Stimulated activated CD4-positive, alpha-beta T cell treated with anti-CD3 and anti-CD28 coated beads, Interleukin-4, amount 100 ng/mL, for 24 hours (primary cell): ENCODE measurements at places on chromosomes 3 and 15.

GRCh38 chr3:73432023-73432705 is 192.6 kb downstream of the PDZRN3 start:
- no peak for DNase-seq

DNA sequence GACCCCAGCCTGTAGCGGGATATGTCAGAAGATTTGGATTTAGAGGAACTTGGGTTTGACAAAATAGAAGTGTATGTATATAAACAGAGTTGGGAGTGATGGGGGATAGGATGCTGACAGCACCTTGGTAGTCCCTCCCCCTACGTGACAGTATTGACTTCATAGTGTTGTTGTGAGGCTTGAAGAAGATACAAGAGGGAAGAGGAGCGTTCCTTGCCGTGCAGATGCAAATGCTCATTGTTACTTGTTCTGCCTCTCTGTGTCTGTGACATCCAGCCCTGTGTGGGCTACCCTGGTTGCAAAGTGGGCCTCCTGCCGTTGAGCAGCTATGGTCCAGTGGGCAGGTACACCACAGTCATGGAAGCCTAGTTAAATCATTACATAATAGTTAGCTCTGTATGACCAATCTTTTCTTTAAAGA is 45.0 kb downstream of the SMAD3 start:
- DNase-seq, result no peak

DNA sequence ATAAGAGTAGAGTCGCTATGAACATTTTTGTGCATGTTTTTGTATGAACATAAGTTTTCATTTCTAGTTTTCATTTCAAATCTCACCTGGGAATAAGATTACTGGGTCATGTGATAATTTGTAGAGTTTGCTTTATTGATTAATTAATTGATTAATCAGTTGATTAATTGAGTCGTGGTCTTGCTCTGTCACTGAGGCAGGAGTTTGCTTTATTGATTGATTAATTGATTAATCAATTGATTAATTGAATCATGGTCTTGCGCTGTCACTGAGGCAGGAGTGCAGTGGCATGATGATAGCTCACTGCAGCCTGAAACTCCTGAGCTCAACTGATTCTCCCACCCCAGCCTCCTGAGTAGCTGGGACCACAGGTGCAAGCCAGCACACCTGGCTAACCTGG is 111.6 kb downstream of the TCF12 start:
- DNase-seq, result no peak

DNA sequence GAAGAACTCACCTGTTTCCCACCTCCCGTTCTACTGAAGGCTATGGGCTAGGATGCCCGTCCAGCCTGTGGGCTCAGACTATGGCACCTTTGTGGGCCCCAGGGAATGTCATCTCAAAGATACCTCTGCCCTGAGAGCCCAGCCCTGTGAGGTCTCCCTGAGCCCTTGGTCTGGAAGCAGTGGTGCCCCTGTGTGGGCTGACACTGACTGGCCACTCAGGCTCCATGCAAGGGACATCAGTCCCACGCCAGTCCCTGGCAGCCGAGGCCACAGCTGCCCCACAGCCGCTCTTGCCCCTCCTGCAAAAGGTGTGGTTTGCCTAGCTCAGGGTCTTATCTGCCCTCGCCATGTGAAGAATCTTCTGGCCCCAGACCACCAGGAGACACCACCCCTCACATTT is 106.9 kb downstream of the KLF13 start:
- DNase-seq, result no peak
